PC-3 (cell line): ENCODE measurements at places on chromosomes 11 and 22. TPM values are rescaled to one million over a fixed set of nuclear protein-coding genes. Genes with fewer than 3 reads are reported as not detected.

GRCh38 chr11:56624661-56625110 is 10.0 kb upstream of the OR5M1 start:
- H3K27ac ChIP-seq, result no peak overlapping the region
- H3K4me3 ChIP-seq, result no peak overlapping the region
- DNase-seq, result peak; percentile 86
- H3K36me3 ChIP-seq, result no peaks in the 10 kb centered on the region
- H3K4me1 ChIP-seq, result peaks cover 5% of the 10 kb centered on the region; the same call in 1 of the 2 replicates

GRCh38 chr11:126186025-126186698 is 25.3 kb downstream of the RPUSD4 start:
- H3K27ac ChIP-seq, result no peak overlapping the region
- peaks cover 8% of the 10 kb centered on the region for H3K36me3 ChIP-seq
- DNase-seq, result no peak
- no peak overlapping the region for H3K4me3 ChIP-seq

- no peak overlapping the region for H3K4me3 ChIP-seq
- no peaks in the 10 kb centered on the region for H3K4me1 ChIP-seq
These were observed 32.5 kb downstream of the PAK1 start for GRCh38 chr11:77441426-77441825.

MS4A15 gene
- not detected in 2 replicates for total RNA-seq

DNA sequence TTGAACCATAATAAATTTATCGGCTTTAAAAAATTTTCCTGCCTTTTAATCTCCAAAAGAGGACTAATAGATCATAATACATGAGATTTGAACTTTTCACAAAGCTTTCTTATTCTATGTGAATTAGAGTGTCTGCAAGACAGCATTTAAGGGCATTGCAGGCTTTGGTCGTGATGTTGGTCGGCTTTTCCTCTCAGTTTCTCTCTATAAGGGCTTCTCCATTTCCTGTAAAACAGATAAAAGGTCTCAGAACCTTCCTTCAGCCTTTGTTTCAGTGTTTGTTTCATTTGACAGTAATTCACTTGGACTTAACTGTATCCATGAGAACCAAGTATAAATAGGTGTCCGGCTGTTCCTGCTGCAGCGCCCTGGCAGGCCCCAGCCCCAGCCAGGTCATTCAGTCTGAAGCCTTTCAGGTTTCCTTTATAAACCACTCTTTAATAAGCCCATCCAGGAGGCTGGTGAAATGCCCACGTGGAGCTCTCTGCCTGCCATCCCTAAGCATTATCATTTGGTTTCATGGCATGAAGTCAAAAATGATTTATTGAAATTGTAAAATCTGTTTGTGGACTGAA is 37.2 kb upstream of the ADSL start:
- no peak overlapping the region for H3K27ac ChIP-seq
- no peak for DNase-seq
- no peak overlapping the region for H3K4me3 ChIP-seq
- H3K27me3 ChIP-seq, result no peaks in the 10 kb centered on the region

APOA5 gene
- total RNA-seq, result not detected in 2 replicates

DNA sequence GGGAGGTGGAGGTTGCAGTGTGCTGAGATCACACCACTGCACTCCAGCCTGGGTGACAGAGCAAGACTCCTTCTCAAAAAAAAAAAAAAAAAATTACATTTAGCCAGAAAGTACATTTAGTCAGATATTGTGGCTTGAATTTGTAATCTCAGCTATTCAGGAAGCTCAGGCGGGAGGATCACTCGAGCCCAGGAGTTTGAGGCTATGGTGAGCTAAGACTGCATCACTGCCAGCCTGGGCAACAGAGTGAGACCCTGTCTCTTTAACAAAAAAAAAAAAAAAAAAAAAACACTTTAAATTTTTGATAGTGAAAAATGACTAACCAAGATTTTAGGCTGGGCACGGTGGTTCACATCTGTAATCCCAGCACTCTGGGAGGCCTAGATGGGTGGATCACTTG is 27.3 kb downstream of the MRTFA start:
- no peak for DNase-seq
- H3K36me3 ChIP-seq, result no peaks in the 10 kb centered on the region
- H3K4me1 ChIP-seq, result peaks cover 14% of the 10 kb centered on the region
- no peak overlapping the region for H3K4me3 ChIP-seq
- no peak overlapping the region for H3K27ac ChIP-seq

GRCh38 chr11:121590772-121591404 is 138.1 kb upstream of the SORL1-AS1 start:
- H3K27me3 ChIP-seq, result no peaks in the 10 kb centered on the region
- H3K36me3 ChIP-seq, result peaks cover 34% of the 10 kb centered on the region
- no peak for DNase-seq
- H3K27ac ChIP-seq, result no peak overlapping the region
- no peak overlapping the region for H3K4me3 ChIP-seq
- peaks cover 28% of the 10 kb centered on the region for H3K4me1 ChIP-seq

- no peaks in the 10 kb centered on the region for H3K27me3 ChIP-seq
- H3K27ac ChIP-seq, result peak overlapping the region; percentile 31
- peak; percentile 85 for DNase-seq
- H3K4me1 ChIP-seq, result peaks cover 21% of the 10 kb centered on the region
These were observed 21.0 kb upstream of the UBASH3B start for GRCh38 chr11:122634501-122634900.

- peak overlapping the region; percentile 47; the same call in 1 of the 2 replicates for H3K4me3 ChIP-seq
- peak; percentile 98 for DNase-seq
- H3K27ac ChIP-seq, result peak overlapping the region; percentile 96
- H3K27me3 ChIP-seq, result no peaks in the 10 kb centered on the region
- H3K36me3 ChIP-seq, result no peaks in the 10 kb centered on the region
- H3K4me1 ChIP-seq, result peaks cover 89% of the 10 kb centered on the region
These were observed 18.5 kb downstream of the NF2 start for GRCh38 chr22:29621761-29622526.

GRCh38 chr11:134313821-134314607 is 17.8 kb upstream of the GLB1L2 start:
- H3K4me1 ChIP-seq, result no peaks in the 10 kb centered on the region
- H3K36me3 ChIP-seq, result no peaks in the 10 kb centered on the region
- no peak overlapping the region for H3K27ac ChIP-seq
- H3K27me3 ChIP-seq, result peaks cover 74% of the 10 kb centered on the region
- DNase-seq, result no peak

DNA sequence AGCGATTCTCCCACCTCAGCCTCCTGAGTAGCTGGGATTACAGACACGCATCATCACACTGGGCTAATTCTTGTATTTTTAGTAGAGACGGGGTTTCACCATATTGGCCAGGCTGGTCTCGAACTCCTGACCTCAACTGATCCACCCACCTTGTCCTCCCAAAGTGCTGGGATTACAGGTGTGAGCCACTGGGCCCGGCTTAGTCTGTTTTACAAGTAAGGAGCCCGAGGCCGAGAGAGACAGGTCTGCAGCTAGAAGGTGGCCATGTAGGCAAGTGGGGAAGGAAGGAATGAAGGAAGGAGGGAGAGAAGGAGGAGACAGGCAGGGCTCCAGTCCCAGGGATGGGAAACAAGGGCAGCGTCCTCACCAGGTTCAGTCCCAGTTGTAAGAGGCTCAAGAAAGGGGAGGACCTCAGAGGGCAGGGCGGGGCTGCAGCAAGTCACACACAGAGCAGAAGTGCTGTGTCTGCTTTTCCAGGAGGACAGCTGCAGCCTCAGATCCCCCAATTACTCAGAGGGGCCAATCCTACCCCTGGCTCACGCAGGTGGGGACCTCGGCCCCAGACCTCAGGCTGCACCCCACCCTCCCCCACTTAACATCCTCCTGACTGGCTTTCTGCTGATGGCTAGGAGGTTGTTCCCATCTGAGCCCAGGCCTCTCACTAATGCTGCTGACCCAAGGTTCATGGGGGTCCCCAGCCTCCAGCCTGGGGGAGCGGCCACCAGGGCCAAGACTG is 53.8 kb upstream of the PRR5 start:
- H3K4me1 ChIP-seq, result no peaks in the 10 kb centered on the region
- H3K4me3 ChIP-seq, result no peak overlapping the region
- peaks cover 13% of the 10 kb centered on the region for H3K27me3 ChIP-seq

- no peaks in the 10 kb centered on the region; the same call in 1 of the 2 replicates for H3K4me1 ChIP-seq
- H3K36me3 ChIP-seq, result no peaks in the 10 kb centered on the region
- peaks cover 8% of the 10 kb centered on the region for H3K27me3 ChIP-seq
- no peak overlapping the region for H3K27ac ChIP-seq
- H3K4me3 ChIP-seq, result no peak overlapping the region
These were observed 2.8 kb upstream of the CABP7 start for GRCh38 chr22:29716814-29717545.

DNA sequence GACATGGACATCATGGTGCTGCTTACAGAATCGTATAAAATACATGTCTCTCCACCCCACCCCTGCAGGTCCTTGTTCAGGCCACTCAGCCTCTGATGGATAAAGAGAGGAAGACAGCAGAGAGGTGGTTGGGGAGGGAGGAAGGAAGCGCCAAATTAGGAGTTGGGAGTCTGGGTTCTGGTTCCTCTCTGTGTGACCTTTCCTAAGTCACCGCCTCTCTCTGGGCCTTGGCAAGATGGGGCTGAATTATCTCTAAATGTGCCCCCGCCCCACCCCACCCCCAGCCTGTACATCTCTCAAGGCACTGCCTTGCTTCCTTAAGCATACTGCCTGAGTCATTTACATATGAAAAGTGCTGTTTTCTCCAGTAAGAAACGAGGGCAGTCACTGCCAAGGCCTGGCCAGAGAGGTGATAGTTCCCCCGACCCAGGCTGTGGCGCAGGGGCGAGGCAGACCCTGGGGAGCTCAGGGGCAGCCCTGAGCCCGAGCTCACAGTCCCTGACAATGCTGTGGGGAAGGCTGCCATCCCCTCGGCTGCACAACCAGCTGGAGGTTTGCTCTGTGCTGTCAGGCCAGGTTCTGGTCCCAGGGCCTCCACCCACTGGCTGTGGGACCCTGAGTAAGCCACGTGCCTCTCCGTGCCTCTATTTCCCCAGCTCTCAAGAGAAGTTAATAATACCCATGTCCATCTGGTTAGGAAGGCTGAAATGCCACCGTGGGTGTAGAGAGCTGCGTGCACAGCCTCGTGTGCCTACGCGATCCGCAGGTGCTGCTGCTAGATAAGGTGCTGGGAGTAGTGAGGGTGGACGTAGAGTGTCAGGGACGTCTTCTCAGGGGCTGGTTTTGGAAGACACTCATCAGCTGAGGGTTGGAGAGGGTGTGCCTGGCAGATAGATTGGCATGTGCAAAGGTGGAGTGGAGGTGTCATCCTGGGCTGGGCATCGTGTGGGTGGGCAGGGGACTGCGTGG is 55.3 kb downstream of the CACNA1I start:
- no peak overlapping the region for H3K4me3 ChIP-seq
- no peak for DNase-seq
- no peaks in the 10 kb centered on the region for H3K36me3 ChIP-seq
- H3K27ac ChIP-seq, result no peak overlapping the region
- no peaks in the 10 kb centered on the region for H3K27me3 ChIP-seq

- H3K27me3 ChIP-seq, result no peaks in the 10 kb centered on the region
- no peak overlapping the region for H3K27ac ChIP-seq
- H3K4me3 ChIP-seq, result no peak overlapping the region
- peaks cover 7% of the 10 kb centered on the region for H3K4me1 ChIP-seq
- no peaks in the 10 kb centered on the region for H3K36me3 ChIP-seq
These were observed 34.9 kb downstream of the MAPK1 start for GRCh38 chr22:21832291-21833290.

- H3K27ac ChIP-seq, result no peak overlapping the region
- H3K4me3 ChIP-seq, result no peak overlapping the region
- no peaks in the 10 kb centered on the region for H3K4me1 ChIP-seq
- no peak for DNase-seq
These were observed 12.6 kb upstream of the TFIP11 start for GRCh38 chr22:26524870-26525269.

DNA sequence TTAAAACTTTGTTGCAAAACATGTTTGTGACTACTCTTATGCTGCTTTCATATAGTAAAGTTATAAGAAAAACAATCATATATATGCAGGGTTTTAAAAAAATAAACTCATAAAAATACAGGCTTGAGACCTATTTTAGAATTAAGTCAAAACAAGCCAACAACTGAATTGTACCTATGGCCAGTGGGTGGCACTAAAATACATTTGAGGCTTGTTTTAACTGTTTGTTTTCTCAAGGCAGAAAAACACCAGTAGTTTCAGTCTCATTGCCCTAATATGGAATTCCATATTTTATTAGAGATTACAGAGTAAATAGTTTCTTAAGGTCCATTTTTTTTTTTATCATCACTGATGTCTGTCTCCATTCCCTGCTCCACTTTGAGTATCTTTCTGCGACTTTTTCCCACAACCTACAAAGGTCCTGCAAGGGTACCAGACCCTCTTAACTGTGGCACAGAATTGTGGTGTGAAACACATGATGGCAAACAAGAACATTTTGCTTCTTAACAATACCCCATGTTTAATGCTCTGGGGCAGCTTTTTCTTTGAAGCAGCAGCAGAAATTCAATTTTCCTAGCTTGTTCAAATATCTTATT is 8.5 kb upstream of the CCDC89 start:
- H3K4me1 ChIP-seq, result peaks cover 34% of the 10 kb centered on the region
- DNase-seq, result peak; percentile 87
- H3K27me3 ChIP-seq, result no peaks in the 10 kb centered on the region
- H3K36me3 ChIP-seq, result peaks cover 15% of the 10 kb centered on the region; the same call in 1 of the 2 replicates
- no peak overlapping the region for H3K4me3 ChIP-seq
- peak overlapping the region; percentile 10; the same call in 1 of the 2 replicates for H3K27ac ChIP-seq

- peak overlapping the region; percentile 2; the same call in 1 of the 2 replicates for H3K27ac ChIP-seq
- H3K4me3 ChIP-seq, result no peak overlapping the region
- no peaks in the 10 kb centered on the region for H3K36me3 ChIP-seq
- peaks cover 21% of the 10 kb centered on the region for H3K4me1 ChIP-seq
- H3K27me3 ChIP-seq, result no peaks in the 10 kb centered on the region
These were observed 27.1 kb downstream of the NECTIN1 start for GRCh38 chr11:119701591-119702549.

CACNA1I gene
- 0.06 TPM in 1 of 2 replicates, not detected in the other for total RNA-seq

SSH3 gene
- 35.1 and 52.4 TPM in 2 replicates for total RNA-seq

MISFA gene
- total RNA-seq, result 0.36 TPM in 1 of 2 replicates, not detected in the other

DNA sequence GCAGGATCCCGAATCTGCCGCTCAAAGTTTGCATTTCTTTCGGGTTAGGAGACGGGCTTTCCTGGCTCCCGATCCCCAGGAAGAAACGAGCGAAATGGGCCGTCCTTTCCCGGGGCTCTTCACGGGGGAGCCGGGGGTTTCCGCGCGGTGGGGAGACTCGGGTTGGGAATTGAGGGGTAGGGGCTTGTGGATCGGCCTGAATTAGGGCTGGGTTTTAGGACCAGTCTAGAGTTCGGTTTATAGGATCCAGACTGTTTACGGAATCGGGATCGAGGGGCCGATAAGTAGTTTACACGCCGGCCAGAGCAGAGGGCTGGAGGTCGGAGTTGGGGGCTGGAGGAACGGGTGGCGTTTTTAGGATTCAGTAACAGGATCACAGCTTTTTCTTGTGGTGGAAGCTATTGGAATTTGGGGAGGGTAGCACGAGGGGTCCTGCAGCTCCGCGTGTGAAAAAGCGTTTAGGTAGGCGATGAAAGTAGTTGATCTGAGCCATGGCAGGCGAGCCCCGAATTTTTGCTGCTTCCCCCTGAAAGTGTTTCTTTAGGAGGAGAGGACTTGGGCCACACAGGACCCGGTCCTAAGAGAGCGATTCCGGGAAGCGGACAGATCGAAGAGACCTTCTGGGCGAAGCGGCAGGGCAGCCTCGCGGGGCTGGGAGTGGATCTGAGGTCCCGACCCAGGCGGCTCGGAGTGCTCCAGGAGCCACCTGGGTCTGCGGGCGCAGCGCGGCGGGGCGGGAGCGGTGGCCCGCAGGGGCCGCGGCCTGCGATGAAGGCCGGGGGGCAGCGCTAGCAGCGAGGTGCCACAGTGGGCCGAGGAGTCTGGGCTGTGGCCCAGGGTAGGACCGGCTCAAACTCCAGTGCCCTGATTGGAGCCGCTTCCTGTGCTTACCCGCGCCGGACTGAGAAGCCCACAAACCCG is 1.6 kb downstream of the PKNOX2 start:
- peaks cover 22% of the 10 kb centered on the region for H3K27me3 ChIP-seq
- H3K4me1 ChIP-seq, result peaks cover 7% of the 10 kb centered on the region; the same call in 1 of the 2 replicates
- DNase-seq, result no peak
- no peak overlapping the region for H3K27ac ChIP-seq
- no peaks in the 10 kb centered on the region for H3K36me3 ChIP-seq
- H3K4me3 ChIP-seq, result peak overlapping the region; percentile 78

SLC22A25 gene
- not detected in 2 replicates for total RNA-seq
